Fibroblast of skin of scalp (primary cell): ENCODE measurements at places on chromosomes 16 and 17.

DNA sequence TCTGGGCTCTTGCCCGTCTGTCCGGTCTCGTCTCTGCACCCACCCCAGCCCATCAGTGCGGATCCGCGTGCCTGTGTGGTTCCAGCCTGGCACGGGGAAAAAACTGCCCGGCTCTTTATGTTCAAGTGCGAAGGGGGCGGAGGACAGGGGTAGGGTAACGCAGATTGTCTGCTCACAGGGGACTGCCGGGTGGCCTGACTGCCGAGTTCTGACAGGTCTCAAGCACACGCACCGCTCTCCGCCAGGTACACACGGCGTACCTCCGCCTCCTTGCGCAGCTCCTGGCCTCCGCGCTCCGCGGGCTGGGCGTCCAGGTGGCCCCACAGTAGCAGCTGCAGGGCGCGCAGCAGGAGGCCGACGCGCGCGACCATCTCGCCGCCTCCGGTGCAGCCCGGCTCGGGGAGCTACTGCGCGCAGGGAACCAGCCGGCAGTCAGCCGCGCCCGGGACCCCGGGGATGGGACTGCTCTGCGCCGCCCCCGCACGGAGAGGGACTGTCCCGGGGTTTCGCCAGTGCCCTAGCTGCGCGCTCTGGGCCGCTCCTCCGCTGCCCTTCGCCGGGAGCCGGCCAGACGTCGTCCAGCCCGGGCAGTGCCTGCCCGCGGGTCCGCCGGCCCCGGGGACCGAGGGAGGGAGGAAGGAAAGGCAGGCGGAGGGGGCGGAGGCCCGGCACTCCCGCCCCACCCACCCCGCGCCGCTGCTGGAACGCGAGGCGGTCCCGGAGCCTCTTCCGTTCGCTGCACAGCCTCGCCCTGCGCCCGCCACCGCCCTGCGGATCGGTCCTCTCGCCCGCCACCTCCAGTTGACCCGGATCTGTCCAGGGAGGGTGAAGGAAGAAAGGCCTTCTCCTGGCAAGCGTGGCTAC is at the start of gene MMP28:
Gene MMP28, minus strand, starts transcription at position 635 of the 864 bp plus-strand sequence. Its CDS starts 264 bp downstream, at position 371.
- DNase-seq, result no peak

DNA sequence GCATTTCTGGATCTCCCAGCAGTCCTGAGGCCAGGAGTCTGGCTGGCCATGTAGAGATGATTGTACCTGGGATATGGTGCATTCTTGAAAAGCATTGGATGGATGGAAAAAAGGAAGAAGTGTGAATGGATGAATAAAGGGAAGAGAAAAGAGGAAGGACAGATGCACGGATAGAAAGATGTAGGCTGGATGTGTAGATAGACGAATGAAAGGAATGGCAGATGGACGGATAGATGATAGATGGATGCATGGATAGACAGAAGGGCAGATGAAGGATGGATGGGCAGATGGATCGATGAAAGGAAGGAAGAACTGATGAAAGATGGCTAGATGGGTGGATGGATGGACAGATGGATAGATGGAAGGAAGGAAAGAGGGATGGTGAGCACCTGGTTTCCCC is 210.9 kb downstream of the MSI2 start:
- no peak for DNase-seq

GRCh38 chr16:86663685-86664521 is 85.6 kb downstream of the FOXL1 start:
- peak; percentile 56 for DNase-seq

DNA sequence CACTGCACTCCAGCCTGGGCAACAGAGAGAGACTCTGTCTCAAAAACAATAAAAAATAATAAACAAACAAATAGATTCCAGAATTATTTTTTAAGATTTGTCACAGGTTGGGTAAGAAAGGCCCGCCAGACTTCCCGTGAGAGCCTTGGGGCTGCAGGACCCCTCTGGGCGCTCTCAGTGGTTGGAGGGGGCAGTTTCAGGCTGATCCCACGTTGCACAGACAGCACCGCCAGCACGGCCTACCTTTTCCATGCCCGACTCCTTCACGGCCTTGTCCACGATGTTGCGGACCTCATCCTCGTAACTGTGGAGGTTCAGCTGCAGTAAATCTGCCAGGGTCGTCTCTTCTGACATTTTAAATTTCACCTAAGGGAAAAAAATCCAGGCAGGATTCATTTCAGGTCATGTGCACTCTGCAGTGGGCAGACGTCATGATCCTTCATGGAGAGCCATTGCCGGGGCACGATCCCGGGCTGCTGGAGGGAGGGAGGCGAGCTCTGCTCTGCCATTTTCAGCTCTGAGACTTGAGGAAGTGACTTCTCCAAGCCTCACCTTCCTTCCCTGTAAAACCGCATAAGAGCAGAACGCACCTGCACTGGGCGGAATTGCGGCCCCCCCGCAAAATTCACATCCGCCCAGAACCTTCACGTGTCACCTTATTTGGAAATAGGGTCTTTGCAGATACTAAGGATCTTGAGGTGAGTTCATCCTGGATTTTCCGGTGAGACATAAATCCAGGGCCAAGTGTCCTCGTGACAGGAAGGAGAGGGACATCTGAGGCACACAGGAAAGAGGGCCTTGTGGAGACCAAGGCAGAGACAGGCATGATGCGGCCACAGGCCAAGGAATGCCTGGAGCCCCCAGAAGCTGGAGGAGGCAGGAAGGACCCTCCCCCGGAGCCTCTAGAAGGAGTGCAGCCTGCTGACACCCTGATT is 66.8 kb downstream of the DNAH17 start:
- no peak for DNase-seq

DNA sequence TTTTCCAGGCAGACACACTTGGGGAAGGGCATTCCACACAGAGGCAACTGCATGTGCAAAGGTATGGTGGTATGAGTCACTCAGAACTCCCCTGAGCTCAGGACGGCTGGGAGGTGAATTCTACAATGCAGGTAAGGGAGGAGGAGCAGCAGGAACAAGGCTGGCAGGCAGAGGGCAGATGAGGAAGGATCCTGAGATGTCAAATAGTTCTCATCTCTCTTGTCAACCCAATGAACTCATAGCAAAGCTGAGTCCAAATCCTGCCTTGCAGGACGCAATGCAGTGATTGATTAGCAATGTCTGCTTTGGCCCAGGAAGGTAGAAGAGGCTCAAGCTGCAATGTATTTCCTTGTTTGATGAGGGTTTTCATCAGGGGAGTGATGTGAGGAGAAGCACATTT is 243.5 kb downstream of the XYLT1 start:
- no peak for DNase-seq

DNA sequence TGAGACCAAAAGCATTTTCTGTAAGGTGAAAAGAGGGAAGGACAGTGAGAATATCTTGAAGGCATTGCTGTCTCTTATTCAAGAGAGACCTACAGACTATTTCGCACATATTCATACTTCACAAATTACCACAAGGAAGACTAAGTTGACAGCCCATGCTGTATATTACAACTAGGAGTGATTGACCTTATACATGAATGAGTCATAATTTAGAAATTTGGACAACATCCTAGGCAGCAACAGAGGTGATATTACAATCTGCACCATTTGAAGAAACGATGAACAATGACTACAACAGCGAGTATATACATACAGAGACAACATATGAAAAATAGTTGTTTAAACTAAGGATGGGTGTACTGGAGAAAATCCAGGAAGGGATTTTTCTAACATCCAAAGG is 971.7 kb downstream of the CDH11 start:
- no peak for DNase-seq

GRCh38 chr16:11950388-11950787 is 8.5 kb upstream of the NPIPB2 start:
- no peak for DNase-seq

- DNase-seq, result no peak
Measured at GRCh38 chr16:23107117-23107516, 42.1 kb downstream of the USP31 start.

DNA sequence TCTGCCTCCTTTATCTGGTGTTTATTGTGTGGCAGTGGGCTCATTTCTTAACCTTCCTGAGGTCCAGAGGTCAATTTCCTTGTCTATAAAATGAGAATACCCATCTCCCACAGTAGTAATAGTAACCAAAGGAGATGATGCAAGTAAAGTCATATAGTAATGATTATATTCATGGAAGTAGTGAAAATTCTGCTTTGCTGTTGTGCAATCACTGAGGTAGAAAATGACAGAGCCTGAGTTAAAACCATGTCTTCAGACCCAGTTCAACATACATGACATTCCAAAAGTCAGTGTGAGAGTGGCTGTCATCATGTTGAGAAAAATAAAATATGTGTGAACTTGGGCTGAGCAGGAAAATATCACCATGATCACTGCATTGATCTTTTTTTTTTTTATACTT is 864 bp upstream of the UMOD start:
- DNase-seq, result no peak

DNA sequence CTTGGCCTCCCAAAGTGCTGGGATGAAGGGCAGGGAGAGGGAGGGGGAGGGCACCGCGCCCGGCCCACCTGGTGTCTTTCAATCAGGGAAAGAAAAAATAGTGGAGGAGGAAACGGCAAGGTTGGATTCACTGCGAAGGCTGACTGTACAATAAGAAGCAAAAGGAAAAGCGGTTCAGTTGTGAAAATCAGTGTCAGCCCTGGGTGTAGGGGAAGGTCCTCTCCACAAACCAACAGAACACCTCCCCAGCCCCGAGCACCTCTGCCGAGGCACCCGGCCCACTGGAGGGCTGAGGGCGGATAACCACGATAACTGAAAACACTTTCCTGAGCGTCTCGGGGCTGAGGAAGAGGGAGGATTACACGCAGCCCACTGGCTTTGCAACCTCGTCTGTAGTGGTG is 1.4 kb upstream of the SPG7 start:
- no peak for DNase-seq

GRCh38 chr16:65570261-65570660 is 448.4 kb upstream of the CDH11 start:
- DNase-seq, result peak; percentile 25

DNA sequence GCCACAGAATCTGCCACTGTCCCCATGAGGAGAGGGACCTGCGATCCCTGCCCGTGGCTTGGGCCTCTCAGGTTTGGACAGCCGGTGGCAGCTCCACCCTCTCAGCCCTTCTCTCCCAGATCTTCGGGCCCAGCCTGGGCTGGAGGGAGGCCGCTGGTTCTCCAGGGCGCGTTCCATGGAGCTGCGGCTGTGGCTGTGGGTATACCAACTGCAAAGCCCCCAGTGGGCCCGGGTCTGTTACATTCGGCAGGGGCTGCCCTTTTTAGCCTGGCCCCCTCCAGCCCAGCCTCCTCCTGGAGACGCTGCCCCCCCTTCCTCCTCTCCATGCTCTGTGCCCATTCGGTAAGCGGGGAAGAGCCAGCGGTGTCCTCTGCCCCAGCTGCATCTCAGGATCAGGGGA is 64.7 kb upstream of the ZNF469 start:
- no peak for DNase-seq

DNA sequence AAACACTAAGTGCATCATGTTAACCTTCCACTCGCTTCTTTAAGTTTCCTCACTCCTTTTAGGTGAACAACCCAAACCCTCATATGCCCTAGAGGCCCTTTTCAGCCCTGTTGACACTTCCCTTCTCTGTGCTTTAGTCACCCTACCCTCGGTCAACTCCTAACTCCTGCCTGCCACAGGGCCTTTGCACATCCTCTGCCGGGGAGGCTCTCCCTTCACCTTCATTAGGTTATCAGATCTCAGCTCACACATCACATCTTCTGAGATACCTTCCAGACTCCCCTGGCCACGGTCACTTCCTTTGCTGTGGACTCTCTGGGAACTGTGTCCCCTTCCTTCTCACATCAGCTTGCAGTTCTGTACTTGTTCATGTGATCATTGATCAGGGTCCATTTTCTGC is 574.4 kb downstream of the MAF start:
- DNase-seq, result no peak

- DNase-seq, result no peak
Measured at GRCh38 chr16:510066-510825, 17.3 kb upstream of the CAPN15 start.

GRCh38 chr17:48153691-48154358 is 46.3 kb downstream of the SNX11 start:
- peak; percentile 56 for DNase-seq

DNA sequence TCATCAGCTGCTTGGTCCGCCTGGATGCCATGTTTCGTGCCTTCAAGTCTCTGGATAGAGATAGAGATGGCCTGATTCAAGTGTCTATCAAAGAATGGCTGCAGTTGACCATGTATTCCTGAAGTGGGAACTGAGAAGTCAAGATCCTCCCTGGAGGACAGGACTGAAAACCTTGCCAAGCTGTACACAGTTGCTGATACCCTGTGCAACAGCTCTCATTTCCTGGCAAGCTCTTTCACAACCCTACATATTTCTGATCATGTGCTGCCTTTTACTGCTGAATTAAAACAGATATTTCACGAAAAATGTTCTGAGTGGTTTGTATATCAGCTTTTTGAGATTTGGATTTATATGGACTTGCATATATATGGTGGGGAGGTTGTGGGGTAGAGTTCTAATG is 898 bp downstream of the CAPNS2 start:
- peak; percentile 39 for DNase-seq

GRCh38 chr17:2020721-2021120 is 4.4 kb downstream of the RTN4RL1 start:
- no peak for DNase-seq

DNA sequence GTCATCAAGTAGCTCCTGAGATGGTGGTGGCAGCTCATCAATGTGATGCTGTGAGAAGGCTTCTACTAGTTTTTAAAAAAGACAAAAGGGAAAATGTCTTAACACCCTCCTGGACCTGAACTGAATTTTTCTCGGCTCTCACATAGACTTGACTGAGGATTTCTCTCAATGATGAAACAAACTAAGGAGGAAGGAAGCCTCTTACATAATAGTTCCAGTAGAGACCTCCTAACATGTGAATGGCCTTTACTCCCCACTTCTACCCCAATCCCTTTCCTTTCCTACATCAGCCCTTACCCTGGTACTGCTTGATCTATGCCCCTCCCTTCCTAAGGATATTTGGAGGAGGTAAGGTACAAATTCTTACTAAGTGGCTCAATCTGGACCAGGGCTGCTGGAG is 54.8 kb upstream of the MTMR4 start:
- no peak for DNase-seq

DNA sequence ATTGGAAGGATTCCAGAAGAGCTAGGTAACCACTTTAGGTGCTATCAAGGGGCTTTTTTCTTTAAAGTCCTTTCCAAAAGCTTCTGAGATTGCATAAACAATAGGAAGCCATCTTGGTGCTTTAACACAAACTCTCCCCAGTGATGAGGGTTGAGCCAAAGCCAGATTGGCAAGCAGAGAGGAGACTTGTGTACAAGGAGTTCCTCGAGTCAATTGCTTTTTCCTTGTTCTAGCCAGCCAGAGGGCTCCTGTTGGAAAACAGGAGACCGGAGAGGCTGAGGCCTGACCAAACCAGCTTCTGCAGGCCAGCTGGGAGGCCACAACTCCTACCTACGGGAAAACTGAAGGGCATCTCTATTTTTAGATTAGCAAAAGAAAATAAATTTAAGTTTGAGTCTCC is 46.5 kb downstream of the MAPT start:
- no peak for DNase-seq

GRCh38 chr16:89598199-89598598 is 15.2 kb upstream of the DPEP1 start:
- DNase-seq, result no peak

GRCh38 chr16:19108409-19109287 is 5.1 kb upstream of the ITPRIPL2 start:
- no peak for DNase-seq

- peak; percentile 48 for DNase-seq
Measured at GRCh38 chr17:32805029-32805976, 71.6 kb downstream of the MYO1D start.
